ENCODE measurements at places on chromosomes 5 and 9. TPM values are rescaled to one million over a fixed set of nuclear protein-coding genes. Genes with fewer than 3 reads are reported as not detected.

The GSN gene
- total RNA-seq, result 143 TPM

The FST gene
- total RNA-seq, result 0.98 TPM

The THG1L gene
- 17.6 TPM for total RNA-seq

The CDO1 gene
- 6.6 TPM for total RNA-seq

All from mesangial cell (primary cell).